ENCODE measurements at places on chromosomes 3 and 15.
A peak's percentile ranks its signal among the peaks of the same experiment; 100 is the strongest.

DNA sequence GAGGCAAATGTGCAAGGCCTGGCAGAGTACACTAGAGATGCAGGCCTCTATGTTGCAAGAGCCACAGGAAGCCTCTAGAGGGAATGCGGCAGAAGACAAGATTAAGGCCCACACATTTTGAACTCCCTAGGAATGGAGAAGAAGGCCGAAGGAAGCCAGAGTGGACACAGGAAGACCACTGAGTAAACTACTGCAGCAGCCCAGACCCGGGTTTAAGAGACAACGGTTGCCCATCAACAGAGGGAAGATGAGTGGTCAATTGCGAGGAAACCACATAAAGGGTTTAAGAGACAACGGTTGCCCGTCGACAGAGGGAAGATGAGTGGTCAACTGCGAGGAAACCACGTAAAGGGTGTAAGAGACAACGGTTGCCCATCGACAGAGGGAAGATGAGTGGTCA is 14.6 kb downstream of the CHSY1 start:
- peaks cover 15% of the 10 kb centered on the region for H3K36me3 ChIP-seq
- no peak overlapping the region for H3K27ac ChIP-seq
- no peak overlapping the region for H3K4me3 ChIP-seq
- peaks cover 44% of the 10 kb centered on the region for H3K4me1 ChIP-seq

DNA sequence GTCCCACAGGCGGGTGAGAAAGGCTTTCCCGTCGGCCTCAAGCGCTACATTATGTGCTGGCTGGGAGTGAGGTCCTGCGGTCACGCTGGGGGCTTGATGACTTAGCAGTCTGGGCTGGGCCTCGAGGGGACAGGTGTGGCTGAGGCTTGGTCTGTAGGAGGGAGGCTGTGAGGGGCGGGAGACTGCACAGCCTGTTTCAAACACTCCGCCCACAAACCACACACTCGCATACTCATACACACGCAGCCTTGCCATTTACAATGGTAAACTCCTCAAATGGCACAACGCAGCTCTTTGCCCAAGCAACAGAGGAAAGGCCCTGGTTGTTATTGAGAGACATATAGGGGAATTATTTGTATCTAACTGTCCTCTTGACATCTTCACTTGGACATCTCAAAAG is 32.4 kb upstream of the RASGRF1 start:
- DNase-seq = no peak
- no peaks in the 10 kb centered on the region for H3K36me3 ChIP-seq
- no peak overlapping the region for H3K4me3 ChIP-seq
- H3K4me1 ChIP-seq = no peaks in the 10 kb centered on the region
- no peaks in the 10 kb centered on the region for H3K27me3 ChIP-seq

GRCh38 chr3:51983578-51984268 is 388 bp downstream of the ACY1 start:
- H3K4me3 ChIP-seq = peak overlapping the region; percentile 61
- H3K4me1 ChIP-seq = peaks cover 17% of the 10 kb centered on the region
- no peak for DNase-seq
- H3K27ac ChIP-seq = peak overlapping the region; percentile 95
- no peaks in the 10 kb centered on the region for H3K36me3 ChIP-seq
- no peaks in the 10 kb centered on the region for H3K27me3 ChIP-seq

DNA sequence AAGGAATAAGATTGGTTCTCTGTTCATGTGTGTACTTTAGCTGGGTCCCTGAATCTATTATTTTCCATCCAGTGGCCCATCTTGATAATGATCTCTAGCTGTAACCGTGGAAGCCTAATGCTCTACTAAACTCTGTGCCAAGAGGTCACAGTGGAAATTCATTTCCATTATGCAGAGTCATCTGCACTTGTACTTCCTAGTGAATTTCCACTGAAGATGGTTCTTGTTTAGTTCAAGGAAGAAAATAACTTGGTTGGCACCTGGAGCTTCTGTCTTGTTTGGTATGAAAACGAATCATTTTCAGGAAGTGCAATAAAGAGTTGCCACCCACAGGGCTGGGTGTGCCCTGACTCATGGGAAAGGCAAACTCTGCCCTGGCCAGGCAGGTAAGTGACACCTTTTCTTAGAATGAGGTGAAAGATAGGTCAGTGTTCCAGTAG is 10.3 kb downstream of the LPP start:
- peak overlapping the region; percentile 15 for H3K27ac ChIP-seq
- no peak overlapping the region for H3K4me3 ChIP-seq
- H3K27me3 ChIP-seq = no peaks in the 10 kb centered on the region
- no peaks in the 10 kb centered on the region for H3K36me3 ChIP-seq
- no peak for DNase-seq

GRCh38 chr15:31337352-31338031 is 10.9 kb downstream of the KLF13 start:
- H3K27me3 ChIP-seq = no peaks in the 10 kb centered on the region
- peak overlapping the region; percentile 86 for H3K27ac ChIP-seq
- no peaks in the 10 kb centered on the region for H3K36me3 ChIP-seq
- no peak overlapping the region for H3K4me3 ChIP-seq

DNA sequence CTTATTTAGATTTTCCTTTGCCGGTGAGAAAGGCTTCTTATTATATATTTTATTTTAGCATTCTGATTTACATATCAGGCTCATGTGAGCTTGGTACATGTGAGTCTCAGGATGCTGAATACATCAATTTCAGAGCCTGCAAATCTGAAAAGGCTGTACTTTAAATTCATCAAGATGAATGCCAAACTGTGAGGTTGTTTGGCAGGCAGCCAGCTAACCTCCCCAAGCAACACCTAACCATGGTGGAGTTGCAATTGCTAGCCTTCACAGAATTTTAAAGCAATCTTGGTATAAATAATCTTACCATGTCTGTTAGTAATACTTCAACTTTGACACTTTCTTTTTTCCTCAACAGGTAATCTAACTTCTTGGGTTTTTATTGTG is 252.5 kb downstream of the CDIN1 start:
- H3K36me3 ChIP-seq = no peaks in the 10 kb centered on the region
- no peak for DNase-seq
- no peak overlapping the region for H3K27ac ChIP-seq

DNA sequence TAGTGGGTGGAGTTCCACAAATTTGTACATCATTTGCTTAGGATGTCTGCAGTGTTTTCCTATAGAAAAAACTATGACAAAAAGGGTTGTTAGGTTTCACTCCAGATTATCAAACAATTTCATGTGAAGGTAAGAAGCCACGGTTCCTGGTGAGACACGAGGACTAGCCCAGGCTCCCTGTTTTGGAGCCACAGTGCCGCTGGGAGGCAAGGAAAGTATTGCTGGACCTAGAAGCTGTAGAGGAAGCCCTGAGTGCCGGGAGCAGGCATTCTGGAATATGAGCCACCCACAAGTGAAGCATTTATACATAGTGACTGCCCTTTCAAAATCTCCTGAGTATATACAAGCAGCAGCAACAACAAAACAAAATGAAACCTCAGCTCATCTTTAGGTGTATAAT is 142.0 kb downstream of the GABRB3 start:
- no peaks in the 10 kb centered on the region for H3K4me1 ChIP-seq
- no peak for DNase-seq
- H3K27me3 ChIP-seq = no peaks in the 10 kb centered on the region
- H3K27ac ChIP-seq = no peak overlapping the region
- H3K4me3 ChIP-seq = no peak overlapping the region

GRCh38 chr3:172260381-172260780 is 187.9 kb downstream of the GHSR start:
- no peak overlapping the region for H3K27ac ChIP-seq
- peaks cover 54% of the 10 kb centered on the region for H3K4me1 ChIP-seq
- H3K27me3 ChIP-seq = no peaks in the 10 kb centered on the region
- DNase-seq = no peak

DNA sequence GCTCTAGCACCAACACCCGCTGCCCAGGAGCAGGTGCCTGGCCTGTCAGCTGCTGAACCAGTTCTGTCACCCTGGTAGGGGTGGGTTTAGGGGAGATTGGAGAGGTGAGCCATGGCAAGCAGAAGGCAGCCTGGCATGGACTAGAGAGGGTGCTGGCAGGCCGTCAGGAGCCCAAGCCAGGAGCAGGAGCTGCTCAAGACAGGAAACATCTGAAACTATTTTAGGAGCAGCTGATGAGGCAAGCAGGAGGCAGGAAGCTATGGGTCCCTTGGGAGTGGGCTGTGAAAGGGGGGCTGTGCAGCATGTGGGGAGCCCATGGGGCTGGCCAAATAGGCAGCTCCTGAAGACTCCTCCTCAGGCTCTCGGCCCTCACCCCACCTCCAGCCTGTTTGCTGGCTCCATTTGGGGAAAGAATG is 2.3 kb downstream of the INKA1 start:
- no peaks in the 10 kb centered on the region for H3K27me3 ChIP-seq
- peak overlapping the region; percentile 27 for H3K4me3 ChIP-seq
- peak; percentile 98 for DNase-seq
- no peaks in the 10 kb centered on the region for H3K36me3 ChIP-seq

GRCh38 chr3:104879919-104880318 is 486.8 kb upstream of the ALCAM start:
- H3K4me3 ChIP-seq = no peak overlapping the region
- H3K27ac ChIP-seq = no peak overlapping the region
- DNase-seq = no peak
- no peaks in the 10 kb centered on the region for H3K36me3 ChIP-seq
- no peaks in the 10 kb centered on the region for H3K4me1 ChIP-seq
